ENCODE measurements at places on chromosomes 13 and 19. TPM values are rescaled to one million over a fixed set of nuclear protein-coding genes. Genes with fewer than 3 reads are reported as not detected.

The CABP5 gene
- total RNA-seq, result not detected

The SYT3 gene
- 20.1 TPM for total RNA-seq

DNA sequence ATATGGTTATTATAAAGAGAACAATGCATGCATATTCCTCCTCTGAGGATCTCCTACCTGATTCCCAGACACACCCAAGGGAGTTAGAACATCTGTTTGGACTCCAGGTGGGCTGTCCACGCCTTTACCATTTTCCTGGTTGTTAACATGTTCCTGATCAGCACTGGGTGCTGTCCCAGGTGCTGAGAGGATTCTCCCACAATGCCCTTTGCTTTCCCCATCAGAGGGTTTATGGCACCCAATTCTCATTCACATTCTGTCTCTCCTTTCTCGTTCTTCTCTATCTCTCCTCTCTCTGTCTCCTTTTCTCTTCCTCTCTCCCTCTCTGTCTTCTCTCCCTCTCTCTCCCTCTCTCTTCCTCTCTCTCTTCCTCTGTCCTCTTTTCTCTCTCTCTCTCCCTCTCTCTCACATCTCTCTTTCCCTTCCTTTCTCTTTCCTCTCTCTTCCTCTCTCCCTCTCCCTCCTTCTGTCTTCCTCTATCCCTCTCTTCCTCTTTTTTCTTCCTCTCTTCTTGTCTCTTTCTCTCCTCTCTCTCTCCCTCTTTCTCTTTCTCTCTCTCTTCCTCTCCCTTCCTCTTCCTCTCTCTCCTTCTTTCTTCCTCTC, 3.3 kb upstream of the RDH13 start:
- no peak for DNase-seq

DNA sequence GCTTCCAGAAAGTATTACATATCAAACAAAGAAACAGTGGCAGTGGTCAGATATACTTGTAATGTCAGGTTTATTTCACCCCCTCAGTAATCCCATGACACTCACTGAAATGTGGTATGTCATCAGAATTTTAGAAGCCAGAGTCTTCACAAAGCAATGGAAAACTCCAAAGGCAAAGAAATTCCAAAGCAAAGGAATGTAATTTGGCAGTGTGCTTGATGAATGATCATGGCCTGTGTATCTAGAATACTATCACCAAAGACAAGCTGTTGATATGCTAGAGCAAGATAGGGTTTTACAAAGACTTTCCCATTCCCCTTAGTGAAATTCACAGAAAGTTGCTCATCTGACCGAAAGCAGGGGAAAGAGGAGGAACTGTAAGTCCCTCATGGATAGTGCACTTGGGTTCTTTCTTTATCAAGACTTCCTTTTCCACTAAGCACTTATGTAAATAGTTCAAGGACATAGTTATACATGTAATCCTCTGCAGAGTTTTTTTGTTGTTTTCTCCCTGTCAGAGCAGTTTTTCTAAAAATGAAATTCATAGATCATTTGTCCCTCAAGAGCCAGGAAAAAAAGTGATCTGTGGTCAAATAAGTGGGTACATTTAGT, 243.4 kb downstream of the NHLRC3 start:
- no peak for DNase-seq

The BRCA2 gene
- 14.8 TPM for total RNA-seq

GRCh38 chr19:13260883-13261653, 110.9 kb downstream of the IER2 start:
- no peak for DNase-seq

GRCh38 chr19:38036707-38037611, 130.0 kb downstream of the SIPA1L3 start:
- DNase-seq, result no peak

GRCh38 chr19:50333737-50334617, 4.8 kb upstream of the KCNC3 start:
- peak; percentile 77 for DNase-seq

GRCh38 chr19:20863176-20863575, 59.9 kb upstream of the ZNF85 start:
- no peak for DNase-seq

The SPC24 gene
- 62.2 TPM for total RNA-seq

DNA sequence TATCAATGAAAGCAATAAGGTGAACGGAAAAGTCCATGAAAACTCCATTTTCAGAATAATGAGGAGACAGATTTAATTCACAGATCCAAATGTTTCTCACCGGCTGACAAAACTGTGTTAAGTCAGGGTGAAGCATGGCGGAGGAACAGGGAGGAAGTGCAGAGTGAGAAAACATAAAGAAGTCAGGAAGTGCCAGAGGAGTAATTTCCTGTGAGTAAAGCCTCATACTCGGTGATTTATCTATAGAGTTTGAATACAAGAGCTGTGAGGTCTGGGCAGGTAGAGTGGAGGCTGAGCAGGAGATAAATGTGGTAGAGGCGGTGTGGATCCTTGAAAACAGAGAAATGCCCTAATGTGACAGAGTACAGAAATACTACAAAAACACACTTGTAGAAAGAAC, 11.4 kb downstream of the CARD8 start:
- DNase-seq, result no peak

GRCh38 chr19:4687396-4687795, 17.3 kb upstream of the MYDGF start:
- no peak for DNase-seq

The PIP5K1C gene
- 36.2 TPM for total RNA-seq

Measured in WTC11 (cell line).